ENCODE measurements at places on chromosomes 11 and 22.

- no peak for DNase-seq
Observed at GRCh38 chr11:118364956-118365615, 5.7 kb downstream of the UBE4A start.

- no peak for DNase-seq
Observed at GRCh38 chr22:47474464-47474863, 712.0 kb downstream of the TBC1D22A start.

DNA sequence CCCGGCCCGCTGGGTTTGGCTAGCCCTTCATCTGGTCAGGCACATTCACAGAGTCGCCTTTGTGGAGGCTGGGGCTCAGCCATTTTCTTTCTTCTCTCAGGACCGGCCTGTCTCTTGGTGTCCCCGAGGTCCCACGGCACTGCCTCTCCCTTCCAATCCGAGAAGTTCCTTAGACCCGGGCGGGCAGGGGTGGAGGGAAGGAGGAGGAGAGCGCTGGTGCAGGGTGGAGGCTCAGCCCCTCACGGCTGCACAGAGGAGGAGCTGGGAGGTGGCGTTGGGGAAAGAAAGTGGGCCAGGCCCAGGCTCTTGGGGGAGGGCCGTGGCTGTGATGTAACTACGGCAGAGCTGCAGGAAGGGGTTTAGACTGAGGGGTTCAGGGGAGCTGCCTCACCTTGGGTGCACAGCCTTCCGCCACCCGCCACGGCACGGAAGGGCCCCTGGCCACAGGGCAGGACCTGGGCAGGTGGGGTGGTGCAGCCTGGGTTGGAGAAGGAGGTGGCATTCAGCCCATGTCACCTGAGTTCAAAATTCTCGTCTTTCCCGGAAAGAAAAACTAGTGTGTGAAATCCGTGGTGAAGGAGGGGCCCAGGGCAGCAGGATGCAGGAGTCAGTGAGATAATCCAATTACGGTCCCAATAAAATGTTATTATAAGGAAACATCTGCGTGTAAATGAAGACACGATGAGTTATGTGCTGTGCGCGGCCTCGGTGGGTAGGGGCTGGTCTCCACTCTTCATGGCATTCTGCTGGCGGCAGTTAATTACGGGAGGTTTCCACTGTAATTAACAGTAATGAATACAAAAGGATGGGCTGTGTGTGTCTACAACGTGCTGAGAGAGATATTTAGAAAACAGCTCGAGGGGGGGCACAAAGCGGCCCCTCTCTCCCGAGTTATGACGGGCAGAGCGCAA, 1.7 kb downstream of the BRSK2 start:
- no peak for DNase-seq

DNA sequence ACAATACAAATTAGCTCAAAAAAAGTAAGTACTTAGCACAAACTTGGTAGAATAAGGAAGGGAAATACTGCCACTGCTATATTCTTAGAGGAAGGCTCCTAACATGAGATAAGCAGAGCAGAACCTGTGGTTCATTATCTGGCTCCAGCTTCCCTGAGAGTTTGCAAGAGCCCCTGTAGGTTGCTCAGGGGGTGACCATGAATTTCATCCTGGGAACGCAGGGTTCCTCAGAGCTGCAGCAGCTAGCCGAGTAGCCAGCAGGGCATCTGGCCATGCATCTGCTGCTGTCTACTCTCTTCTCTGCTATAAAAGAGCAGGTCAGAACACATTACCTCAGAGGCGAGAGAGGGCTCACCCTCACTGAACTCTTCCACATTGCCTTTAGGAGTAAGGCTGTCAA, 67.3 kb downstream of the TRPC6 start:
- no peak for DNase-seq

DNA sequence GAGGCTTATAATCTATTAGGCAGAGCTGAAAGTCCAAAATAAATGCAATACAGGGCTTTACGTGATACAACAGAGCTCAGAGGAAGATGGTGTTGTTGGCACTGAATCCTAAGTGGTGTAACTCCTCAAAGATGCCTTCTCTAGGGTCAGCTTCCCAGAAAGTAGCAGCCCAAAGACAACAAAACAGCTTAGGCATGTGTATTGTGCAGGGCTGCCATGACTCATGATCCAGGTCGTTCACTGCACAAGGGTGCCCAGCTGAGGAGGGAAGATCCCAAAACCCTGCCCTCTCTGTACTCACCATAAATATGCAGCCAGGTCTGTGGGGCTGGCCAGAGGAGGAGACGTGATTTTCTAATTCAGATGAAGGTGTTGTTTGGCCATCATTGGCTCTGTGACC, 59.4 kb upstream of the NNMT start:
- no peak for DNase-seq

DNA sequence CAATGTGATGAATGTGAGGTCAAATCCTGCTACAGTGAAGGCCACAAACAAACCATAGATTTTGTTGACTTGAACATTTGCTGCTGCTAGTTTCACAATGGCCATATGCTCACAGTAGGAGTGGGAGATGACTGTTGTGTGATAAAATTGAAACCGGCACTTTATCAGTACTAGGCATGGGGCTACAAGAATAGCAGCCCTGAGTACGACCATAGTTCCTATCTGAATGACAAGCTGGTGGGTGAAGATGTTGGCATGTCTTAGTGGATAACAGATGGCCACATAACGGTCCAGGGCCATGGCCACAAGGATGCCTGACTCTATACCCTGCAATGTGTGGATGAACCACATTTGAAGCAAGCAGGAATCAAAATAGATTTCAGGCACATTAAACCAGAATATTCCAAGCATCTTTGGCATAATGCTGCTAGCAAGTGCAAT, 2.8 kb downstream of the OR52A1 start:
- DNase-seq, result no peak

- no peak for DNase-seq
Observed at GRCh38 chr11:108568195-108568858, 25.2 kb downstream of the EXPH5 start.

DNA sequence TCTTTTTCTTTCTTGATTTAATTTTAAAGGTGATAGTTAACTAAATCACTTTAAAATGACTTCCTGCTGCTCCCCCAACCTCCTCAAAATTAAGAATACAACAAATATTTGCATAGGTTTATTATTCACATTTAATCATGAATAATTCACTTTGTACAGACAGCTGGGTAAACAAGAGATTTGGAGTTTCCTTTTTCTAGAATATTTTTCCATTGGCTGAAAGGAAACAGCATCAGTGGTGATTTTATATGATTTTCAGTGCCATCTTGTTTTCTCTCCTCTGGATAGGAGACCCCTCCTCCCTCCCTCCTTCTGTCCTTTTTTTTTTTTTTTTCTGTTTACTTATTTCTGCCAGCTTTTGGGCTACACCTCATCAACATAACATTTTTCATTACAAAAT, 60.5 kb downstream of the LIF start:
- no peak for DNase-seq

- DNase-seq, result no peak
Observed at GRCh38 chr11:544817-545166, 7.5 kb downstream of the LRRC56 start.

DNA sequence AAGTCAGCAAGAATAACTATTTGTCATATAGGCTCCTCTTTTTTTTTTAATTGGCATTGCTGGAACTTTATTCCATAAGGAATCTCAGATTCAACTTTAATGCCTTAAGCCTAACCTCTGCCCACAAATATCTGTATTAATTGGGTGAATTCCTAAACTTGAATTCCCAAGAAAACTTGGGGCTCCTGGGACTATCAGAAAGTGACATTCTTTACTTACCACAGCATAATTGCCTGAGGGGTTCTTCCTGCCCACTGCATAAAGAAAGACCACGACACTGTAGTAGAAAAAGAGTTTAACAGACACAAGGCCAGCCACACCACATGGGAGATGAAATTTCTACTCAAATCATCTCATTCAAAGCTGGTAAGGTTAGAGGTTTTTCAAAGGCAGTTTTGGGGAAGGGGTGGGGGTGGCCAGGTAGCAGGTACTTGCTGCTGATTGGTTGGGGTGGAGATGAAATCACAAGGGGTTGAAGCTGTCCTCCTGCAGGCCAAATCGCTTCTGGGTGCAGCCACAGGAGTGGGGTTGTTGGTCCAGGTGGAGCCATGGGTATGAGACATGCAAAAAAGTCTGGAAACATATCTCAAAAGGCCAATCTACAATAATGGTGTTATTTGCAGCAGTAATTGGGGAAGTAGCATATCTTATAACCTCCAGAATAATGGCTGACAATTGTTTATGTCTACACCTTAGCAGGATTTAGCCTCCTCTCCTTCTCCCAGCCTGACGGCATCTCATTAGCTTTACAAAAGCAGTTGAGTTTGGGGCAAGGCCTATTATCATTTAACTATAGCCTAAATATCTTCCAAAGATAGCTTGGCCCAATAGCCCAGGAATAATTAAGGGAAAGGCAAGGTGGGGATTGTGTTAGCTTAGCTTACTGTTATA, 4.8 kb upstream of the NLRP10 start:
- no peak for DNase-seq

GRCh38 chr11:112581747-112582146, 321.1 kb upstream of the PLET1 start:
- DNase-seq, result no peak

- DNase-seq, result no peak
Observed at GRCh38 chr22:39176143-39176713, 23.7 kb upstream of the CBX7 start.

- no peak for DNase-seq
Observed at GRCh38 chr11:35153280-35153679, 14.3 kb downstream of the CD44 start.

DNA sequence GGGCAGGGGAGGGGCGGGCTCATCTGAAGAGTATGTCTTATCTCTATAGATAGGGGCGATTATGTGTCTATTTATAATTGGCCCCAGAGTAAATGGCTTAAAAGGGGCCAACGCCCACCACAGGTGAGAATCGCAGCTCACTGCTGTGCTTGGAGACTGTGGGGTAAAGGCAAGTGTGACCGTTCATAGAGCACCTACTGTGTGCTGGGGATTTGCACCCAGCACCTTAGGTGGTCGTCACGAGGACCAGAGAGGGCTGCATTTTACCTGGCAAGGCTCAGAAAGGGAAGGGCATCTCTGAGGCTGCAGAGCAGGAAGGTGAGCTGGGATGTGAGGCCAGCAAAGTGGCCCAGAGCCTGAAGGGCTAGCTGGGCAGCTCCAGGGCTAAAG, 13.7 kb upstream of the TCF20 start:
- DNase-seq, result no peak

DNA sequence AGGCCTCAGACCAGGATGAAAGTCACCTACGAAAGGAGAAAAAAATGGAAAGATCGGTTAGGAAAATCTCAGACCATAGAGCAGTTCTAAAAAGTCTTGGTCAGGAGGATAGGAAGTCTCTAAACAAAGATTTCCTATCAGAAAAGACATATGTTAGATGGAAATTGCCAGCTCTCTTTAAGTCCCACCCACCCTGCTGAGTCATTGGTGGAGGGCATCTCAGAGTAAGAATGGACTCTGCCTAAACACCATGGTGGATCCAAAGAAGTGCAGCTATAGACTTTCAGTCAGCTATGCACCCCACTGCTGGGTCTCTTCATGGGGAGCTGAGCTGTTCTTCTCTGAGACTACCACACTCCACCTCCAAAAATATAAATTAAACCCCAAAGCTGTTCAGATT, 3.7 kb downstream of the OR8B2 start:
- no peak for DNase-seq

DNA sequence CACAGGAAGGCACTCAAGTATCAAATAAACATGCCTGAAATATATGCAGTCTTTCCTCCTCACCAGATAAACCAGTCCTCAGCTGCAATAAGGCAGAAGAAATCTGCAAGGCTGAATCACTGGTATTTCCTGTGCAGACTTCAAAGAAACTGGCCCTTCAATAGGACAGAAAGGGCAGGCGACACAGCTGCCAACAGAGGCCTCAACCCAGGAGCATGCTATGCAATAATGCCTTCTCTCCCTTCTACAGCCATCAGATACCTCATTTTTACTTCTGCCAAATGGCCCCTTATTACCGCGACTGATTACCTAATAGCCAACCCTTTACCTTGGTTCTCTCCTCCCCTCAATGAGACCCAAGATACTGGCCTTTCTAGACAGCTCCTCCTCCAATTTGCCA, 8.0 kb downstream of the NUMA1 start:
- no peak for DNase-seq

GRCh38 chr11:7250166-7250565, 1.5 kb upstream of the SYT9 start:
- no peak for DNase-seq

DNA sequence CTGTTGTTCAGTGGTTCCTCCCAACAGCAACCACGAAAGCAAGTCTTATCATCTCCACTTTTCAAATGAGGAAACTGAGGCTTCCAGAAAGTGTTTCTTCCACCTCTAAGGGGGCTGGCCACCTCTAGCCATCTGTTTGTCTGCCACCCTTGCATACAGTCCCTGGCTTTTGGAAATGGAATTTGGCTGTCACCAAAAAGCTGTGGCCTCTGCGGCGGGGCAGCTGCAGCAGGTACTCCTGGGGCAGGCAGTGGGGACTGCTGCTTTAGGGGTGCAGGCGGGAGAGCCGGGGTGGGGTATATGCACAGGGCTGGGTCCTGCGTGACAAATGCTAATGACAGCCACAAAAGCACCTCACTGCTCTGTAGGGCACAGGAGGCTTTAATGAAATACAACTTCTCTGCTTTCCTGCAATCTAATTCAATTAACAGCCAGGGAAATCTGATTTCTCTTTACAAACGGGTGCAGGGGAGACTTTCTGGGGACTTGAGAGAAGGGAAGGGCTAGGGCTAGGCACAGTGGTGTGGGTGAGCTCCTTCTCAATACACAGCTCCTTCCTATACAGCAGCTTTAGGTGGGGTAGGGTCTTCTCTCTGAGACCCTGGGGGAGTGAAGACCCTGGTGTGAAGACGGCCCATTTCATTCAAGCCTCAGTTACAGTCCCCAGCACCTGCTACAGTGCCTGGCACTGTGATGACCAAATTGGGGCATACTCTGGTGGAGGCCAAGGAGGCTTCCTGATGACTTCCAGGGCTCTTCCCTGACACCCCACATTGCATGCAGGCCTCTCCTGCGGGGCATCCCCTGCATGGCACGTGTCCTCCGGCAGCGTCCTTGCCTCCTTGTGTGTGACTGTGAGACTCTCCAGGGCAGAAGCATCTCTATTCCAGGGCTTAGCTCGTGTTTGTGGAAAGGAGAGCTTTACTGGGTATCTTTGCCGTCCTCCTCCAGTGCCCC, 161.6 kb downstream of the CEP164 start:
- no peak for DNase-seq

- DNase-seq, result no peak
Observed at GRCh38 chr11:130622141-130622542, 173.7 kb downstream of the ADAMTS15 start.

GRCh38 chr22:50014053-50014501, 1.5 kb upstream of the IL17REL start:
- DNase-seq, result no peak

DNA sequence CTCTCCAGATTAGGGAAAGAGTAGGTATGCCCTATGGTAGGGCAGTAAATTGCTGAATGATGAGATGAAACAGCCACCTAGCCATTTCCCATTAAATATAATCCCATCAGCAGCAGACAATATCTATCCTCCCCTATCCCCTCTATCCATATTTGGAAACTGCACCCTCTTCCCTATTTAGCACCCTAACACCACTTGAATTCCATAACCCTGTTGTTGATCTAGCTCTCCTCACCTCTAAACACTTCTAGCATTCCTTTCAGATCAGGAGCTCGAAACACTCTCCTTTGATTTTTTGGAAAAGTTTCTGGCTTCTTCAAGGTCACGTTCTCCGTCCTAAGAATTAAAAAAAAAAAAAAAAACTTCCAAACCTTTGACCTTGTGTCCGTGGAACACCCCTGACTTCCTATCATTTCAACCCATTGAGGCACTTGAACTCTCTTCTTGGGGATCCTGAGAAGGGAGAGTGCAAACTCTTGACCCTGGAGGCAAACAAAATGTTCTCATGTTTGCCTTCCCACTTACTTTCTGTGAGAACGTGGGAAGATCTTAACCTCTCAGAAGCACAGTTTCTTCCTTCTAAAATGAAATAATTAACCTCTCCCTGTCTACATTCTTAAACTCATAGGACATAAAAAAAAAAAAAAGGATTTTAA, 19.0 kb downstream of the TRIM5 start:
- DNase-seq, result no peak

All from effector memory CD4-positive, alpha-beta T cell (primary cell).